H9 (cell line): ENCODE measurements at places on chromosomes 4 and X.

DNA sequence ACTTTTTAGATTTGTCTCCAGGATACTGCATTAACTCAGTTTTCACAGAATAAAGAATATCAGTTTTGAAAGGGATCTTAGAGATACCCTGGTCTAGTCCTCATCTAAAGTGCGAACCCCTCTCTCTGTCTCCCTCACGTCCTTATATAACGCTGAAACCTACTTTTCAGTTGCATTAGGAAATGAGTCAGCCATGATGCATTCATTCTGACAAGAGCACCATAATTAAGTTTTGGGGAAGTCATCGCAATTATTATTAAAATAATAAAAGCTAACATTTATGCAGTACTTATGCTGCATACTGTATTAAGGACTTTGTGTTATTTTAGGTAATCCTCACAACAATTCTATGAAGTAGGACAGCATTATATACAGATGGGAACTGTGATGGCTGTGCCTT is 116.1 kb downstream of the REELD1 start:
- no peak for DNase-seq

DNA sequence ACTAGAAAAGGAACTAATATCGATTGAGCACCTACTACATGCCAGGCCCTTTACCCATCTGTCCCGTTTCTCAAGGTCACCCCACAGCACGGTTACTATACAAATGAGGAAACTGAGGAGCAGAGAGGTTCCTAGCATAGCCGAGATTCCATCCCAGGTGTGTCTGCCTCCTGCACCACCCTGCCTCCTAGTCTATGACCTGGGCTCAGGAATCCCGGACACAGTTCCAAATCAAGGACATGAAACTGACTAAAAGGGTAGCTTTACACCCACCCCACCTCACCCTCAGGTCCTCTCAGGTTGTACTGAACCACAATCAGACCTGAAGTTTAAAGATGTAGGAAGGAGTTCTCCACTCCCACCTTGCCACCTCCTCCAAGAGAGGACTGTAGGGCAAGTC is 55.6 kb downstream of the APBB2 start:
- DNase-seq: no peak

GRCh38 chrX:123348468-123348867 is 164.4 kb downstream of the GRIA3 start:
- no peak for DNase-seq

DNA sequence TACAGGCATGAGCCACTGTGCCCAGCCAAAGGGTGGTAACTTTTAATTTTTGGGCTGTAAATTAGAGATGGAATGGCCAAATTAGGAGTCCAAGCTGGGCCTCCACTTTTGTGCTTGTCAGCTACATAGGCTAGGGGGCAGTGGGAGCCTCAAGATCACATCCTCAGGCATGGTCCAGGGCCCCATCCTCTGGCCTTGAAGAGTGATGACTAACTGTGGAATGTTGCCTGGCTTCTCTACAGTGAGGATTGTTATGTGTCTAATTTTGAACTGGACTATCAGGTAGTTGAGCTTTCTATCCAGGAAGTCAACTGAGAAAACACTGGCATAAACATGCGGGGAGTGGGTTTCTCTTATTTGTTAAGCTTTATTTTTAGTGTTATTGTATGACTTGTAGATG is 33.0 kb downstream of the CCNG2 start:
- no peak for DNase-seq

GRCh38 chr4:79338148-79338547 is 12.3 kb upstream of the NAA11 start:
- DNase-seq: no peak

DNA sequence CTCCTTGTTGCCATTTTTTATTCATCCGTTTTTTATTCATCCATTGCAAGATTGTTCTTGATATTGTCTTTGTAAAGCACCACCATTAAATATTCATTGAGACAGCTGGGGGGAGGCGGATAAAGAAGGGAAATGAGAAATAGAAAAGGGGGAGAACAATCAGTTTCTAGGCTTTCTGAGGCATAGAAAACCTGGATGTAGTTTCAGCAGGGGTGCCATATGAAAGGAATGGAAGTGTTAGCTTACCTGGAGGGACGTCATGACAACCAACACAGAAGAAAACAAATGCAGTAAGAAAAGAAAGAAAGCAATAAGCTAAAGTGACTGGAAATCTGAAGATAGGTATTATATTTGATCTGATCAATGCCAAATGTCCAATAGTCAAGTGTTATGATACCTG is 276.1 kb downstream of the GASK1B start:
- no peak for DNase-seq

GRCh38 chr4:10611673-10612072 is 72.9 kb downstream of the CLNK start:
- no peak for DNase-seq

- DNase-seq: no peak
These were observed 183.6 kb upstream of the PSAPL1 start for GRCh38 chr4:7618361-7618760.

- no peak for DNase-seq
These were observed 2.6 kb upstream of the LAS1L start for GRCh38 chrX:65537229-65537628.

- DNase-seq: no peak
These were observed 653.3 kb downstream of the ARAP2 start for GRCh38 chr4:35591035-35591434.

DNA sequence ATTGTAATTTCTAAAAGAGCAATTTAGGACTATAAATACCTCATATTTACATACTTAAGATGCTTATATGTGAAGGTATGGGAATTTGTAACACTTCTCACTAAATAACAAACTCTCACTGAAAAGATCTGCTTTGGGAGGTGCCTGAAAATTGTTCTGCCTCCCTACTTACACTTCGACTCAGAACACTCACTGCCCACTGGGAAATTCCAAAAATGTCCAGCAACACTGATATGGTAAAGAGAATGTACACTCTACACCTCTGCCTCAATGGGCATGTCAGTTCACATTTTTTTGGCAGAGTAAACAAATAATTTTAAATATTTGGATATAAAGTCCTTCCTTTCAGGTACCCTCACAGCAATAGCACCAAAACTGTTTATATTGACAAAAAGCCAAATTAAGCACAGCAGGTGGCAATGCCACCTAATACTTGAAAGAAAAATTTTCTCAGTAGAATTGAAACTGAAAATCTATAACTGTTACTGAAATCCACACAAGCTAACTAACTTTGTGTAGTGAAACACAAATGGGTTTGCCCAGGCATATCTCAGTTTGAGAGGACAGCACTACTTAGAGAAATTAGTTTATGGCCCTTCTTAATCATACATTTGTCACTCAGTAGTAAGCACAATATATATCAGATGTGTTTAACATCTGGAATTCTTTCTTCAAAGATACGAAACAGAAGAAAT is 67.1 kb downstream of the PRDM5 start:
- DNase-seq: no peak

DNA sequence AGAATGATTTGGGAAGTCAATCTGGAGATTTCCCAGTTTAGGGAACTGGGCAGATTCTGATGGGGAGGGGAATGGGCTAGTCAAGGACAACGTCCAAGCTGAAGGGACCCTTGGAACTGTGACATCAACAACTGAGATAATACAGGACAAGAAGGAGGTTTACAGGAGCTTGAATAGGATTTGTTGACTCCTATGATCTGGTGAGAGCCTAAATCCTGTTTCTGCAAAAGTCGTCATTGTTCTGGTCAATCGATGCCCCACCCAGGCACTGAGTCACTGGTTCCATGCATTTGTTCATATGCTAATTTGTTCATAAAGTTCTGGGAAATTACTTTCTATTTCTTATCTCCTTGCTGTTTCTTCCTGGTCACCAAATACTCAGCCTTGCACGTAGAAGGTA is 15.3 kb upstream of the PDGFRA start:
- no peak for DNase-seq

DNA sequence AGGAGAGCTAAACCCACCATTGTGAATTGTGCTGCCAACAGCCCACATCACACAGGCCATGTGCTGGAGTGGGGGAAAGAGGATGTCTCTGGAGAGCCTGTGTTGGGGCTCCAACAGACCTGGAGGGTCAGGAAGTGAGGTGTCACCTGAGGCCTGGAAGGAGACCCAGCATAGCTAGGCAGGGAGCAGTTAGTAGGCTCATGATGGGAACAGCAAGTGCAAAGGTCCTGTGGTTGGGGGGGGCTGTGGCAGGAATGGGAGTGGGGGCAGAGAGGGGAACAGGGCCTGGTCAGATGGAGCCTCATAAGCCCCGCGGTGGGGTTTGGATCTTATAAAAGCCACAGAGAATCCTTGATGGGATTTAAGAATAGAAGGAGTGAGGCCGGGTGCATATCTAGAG is 35.9 kb upstream of the GPR78 start:
- no peak for DNase-seq

DNA sequence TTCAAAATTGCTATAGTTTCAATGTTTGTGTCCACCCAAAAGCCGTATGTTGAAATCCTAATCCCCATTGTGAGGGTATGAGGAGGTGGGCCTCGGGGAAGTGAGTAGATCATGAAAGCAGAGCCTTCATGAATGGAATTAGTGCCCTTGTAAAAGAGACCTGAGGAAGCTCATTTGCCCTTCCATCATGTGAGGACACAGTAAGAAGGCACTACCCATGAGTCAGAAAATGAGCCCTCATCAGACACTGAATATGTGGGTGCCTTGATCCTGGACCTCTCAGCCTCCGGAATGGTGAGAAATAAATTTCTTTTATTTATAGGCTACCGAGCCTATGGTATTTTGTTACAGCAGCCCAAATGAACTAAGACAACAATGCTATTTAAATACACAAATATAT is 57.7 kb upstream of the EFHC2 start:
- DNase-seq: no peak

DNA sequence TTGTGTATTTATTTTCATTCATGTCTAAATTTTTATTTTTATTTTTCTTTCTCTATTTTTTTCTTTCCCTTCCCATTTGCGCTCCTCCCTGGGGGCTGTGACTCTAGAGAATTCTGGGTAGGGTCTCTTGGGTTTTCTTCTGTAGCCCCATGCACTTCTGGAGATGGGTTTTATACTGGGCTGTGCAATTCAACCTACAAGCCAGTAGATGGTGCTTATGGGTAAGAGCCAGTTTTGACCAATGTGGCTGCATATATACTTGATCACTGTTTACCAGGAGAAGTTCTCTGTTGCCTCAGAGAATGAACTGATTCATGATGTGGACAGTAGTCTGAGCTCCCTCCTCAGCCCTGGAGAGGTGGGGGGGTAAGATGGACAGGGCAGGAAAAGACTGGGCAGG is 614.6 kb downstream of the PCDH19 start:
- no peak for DNase-seq

GRCh38 chrX:71198066-71198465 is 25.0 kb upstream of the GJB1 start:
- DNase-seq: no peak

GRCh38 chr4:152594978-152595925 is 59.4 kb upstream of the FBXW7 start:
- no peak for DNase-seq

GRCh38 chrX:150933945-150934350 is 35.5 kb upstream of the CD99L2 start:
- no peak for DNase-seq

GRCh38 chrX:145405012-145405411 is 157.7 kb downstream of the SPANXN1 start:
- no peak for DNase-seq

DNA sequence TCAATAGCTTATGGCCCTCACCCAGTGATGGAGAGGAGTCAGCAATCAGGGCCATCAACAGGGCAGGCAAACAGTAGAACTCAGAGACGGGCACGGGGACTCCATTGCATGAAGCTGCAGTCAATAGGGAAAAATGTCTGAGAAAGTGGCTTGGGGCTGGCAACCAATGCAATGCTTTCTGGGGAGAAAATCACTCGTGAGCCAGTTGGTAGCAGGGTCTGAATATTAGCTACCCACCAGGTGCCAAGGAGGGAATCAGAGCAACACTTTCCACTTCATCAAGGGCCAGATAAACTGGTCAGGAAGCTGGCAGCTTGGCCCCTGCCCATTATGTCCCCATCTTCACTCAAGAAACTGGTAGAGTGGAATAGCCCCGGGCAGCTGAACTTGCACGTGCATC is 80.7 kb downstream of the STARD8 start:
- no peak for DNase-seq

- DNase-seq: no peak
These were observed 55.5 kb downstream of the WFS1 start for GRCh38 chr4:6324999-6325787.

DNA sequence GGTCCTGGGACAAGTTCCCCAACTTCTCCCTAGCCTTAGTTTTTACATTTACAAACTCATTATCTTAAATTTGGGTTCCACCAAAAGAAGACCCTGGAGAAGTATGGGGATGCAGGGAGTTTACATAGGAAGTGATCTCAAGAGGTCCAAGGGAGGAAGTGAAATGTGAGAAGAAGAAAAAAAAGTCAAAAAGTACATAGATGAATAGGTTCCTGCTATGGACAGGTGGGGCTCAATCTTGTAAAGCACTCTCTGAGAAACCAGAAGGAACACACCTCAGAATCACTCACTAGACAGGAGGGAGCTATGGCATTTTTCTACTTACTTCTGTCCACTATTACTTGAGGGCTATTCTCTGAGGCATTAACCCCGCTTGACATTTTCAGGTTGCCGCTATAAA is 56.6 kb downstream of the ARHGAP6 start:
- DNase-seq: no peak

- no peak for DNase-seq
These were observed 26.7 kb downstream of the HPGD start for GRCh38 chr4:174495626-174496025.

- no peak for DNase-seq
These were observed 47.8 kb upstream of the SETD7 start for GRCh38 chr4:139603576-139604410.

DNA sequence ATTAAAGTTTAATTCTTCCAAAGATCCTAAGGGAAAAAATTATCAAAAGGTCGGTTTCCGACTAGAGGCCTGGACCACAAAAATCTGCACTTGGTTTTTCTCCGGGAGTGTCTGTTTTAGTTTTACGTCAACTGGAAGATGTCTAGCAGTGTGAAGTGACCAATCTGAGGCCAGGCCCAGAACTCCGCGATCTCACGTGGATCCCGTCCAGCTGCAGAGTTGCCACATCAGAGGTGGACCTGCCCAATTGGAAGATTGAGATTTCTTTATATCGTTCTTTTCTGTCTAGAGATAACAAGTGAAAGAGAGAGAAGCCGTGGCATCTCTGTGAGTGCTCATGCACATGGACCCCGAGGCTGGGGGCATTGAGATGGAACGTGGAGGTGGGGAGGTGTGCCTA is 115.8 kb downstream of the AFF1 start:
- no peak for DNase-seq

DNA sequence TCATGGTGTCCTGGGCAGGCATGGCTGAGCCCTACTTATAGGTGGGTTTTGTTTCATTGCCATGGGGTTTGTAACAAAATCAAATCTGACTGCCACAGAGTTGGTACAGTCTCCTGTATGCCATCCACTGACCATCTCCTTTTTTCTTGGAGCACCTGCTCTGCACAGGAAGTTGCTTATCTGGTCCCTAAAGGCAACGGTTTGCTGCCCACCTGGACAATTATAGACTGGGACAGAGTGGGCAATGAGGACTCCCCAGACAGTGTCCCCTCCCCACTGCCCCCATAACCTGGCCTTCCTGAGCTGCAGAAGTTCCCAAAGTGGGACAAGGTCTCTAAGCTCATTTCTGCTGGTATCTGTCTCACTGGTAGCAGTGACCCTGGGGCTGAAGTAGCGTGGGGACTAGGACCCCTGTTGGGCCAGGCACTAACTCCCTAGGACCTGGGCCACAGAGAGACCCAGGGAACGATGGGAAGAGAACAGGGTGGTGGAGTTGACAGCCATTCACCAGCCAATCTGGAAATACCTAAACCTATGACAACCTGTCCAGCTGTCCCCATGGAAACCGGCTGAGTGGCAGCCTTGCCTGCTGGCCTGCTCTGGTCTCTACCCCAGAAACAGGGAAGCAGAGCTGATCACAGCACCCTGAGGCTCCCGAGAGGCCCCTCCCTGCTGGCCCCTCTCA is 64.7 kb downstream of the WFS1 start:
- DNase-seq: no peak
